Lung microvascular endothelial cell (primary cell): ENCODE measurements at places on chromosomes 3 and 15.

DNA sequence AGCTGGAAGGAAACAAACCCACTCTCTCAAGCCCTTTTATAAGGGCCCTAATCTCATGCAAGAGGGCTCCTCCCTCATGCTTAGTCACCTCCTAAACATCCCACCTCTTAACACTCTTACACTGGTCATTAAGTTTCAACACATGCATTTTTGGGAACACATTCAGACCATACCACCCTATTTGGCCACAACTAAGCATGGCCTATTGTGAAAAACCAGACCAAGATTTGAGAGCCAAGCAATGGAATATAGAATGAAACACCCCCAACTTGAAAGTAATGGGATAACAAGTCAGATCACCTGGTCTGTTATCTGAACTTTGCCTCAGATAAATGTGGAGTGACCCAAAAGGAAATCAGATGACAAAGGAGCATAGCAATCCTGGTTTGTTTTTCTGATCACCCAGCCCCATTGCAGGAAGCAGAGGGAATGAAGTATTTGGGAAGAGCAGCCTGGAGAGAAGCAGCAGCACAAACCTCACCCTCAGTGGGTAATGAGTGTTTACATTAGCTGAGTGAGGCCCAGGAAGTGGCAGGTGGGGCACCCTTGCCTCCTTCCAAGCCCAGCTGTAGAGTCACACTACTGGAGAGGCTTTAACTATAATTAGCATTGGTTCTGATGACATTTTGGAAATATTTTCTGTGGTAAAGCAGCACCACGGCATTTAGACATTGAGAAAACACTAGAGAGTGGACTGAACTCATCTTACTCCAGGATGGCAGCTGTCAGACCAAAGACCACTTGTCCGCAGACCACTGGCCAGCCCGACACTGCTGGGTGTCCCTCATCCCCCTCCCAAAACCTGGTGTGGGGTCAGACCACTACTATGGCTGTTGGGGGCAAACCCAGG is 48.8 kb upstream of the PRTG start:
- DNase-seq, result peak; percentile 71

- no peak for DNase-seq
These were observed 169.6 kb upstream of the DCBLD2 start for GRCh38 chr3:99071096-99071495.

GRCh38 chr3:16476636-16477035 is 36.9 kb downstream of the RFTN1 start:
- no peak for DNase-seq

DNA sequence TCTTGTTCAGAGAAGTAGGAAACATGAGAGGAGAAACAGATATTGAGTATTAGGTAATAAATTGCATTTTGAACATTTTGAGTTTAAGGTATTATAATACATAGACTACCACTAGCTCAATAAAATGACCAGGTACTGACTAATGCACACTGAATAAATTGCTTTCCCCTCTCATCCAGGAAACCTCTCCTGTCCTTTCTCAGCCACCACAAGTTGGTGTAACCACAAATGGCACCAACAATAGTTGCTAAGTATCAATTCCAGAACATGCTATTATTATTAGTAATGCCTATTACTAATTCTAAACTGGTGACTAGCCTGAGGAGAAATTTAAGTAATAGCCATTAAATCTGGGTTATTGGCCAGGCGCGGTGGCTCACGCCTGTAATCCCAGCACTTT is 47.3 kb upstream of the XRN1 start:
- no peak for DNase-seq

DNA sequence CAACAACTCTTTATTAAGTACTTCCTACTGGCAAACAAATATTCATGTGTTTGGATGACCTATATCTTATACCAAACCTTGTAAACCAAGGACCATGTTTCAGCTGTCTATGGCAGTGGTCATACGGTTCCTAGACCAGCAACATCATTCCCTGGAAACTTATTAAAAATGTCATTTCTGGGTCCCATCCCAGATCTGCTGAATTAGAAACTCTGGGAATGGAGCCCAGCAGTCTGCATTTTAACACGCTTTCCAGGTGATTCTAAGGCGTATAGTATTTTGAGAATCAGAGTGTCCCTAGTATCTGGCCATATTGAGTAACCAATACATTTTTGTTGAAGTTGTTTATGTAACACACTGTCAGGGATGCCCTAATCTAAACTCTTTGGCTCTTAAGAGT is 363.4 kb upstream of the LRRC3B start:
- no peak for DNase-seq

- no peak for DNase-seq
These were observed 342.9 kb upstream of the PPP2R3A start for GRCh38 chr3:135622656-135623055.

DNA sequence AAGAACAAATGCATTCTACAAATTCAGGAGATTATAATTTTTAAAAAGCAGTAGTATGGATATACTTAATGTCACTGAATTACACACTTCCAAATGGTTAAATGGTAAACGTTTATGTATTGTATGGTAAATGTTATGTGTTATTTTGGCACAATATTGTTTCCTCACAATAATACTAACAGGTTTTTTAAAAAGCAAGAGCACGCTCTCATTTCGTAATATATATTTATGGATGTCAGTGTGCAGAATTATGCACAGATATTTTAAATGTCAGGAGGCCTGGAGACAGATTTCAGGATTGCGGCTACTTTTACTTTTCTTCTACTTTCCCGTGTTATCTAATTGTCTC is 533 bp downstream of the ZNF445 start:
- no peak for DNase-seq

- no peak for DNase-seq
These were observed 18.9 kb downstream of the HOMER2 start for GRCh38 chr15:82933576-82933975.

DNA sequence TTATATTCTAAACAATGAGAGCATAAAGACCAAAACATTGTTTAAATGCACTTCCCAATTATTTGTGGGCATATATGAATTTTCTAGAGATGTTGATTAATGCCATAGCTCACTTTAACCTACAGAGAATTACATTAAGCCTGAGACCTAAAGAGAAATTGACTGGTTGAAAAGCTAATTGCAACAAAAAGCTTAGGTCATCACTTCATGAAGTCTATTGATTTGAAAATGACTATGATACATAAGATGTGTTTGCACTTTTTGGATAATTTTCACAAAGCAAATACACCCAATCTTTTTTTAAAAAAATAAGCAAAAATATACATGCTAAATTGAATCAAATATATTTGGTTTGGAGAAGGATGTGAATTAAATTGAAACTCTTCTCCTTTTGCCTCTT is 532.8 kb upstream of the GOLIM4 start:
- no peak for DNase-seq

- DNase-seq, result no peak
These were observed 22.4 kb downstream of the LRRK1 start for GRCh38 chr15:100941536-100941935.

- DNase-seq, result peak; percentile 40
These were observed 6.3 kb upstream of the GTPBP8 start for GRCh38 chr3:112984485-112984884.

DNA sequence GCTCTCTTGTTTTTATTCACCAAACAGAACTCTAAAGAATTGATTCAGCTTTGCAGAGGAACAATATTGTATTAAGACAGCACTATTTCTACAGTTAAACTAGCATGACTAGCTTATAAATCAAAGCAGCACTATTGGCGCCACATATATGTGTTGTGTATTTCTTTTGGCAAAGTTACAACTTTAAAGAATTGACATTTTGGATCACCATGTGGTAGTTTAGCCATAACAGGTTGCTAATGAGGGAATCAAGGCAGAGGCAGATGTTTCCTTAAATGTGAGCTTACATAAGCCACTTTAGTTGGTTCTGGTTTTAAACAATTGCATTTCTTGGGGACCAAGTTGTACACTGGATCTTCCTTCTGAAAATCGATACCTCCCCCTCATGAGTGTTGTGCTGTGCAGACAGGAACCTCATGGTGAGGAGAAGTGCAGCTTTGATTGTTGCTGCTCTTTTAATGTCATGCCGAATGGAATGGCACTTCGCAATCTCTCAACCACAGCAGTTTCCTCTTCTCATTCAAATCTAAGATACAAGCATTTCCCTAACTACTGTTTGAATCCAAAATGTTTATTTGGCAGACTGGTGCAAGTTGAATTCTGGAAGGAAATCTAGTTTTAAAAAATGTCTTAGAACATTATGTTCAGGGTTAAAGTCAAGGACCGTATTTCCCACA is 151.2 kb downstream of the MYRIP start:
- peak; percentile 87 for DNase-seq

DNA sequence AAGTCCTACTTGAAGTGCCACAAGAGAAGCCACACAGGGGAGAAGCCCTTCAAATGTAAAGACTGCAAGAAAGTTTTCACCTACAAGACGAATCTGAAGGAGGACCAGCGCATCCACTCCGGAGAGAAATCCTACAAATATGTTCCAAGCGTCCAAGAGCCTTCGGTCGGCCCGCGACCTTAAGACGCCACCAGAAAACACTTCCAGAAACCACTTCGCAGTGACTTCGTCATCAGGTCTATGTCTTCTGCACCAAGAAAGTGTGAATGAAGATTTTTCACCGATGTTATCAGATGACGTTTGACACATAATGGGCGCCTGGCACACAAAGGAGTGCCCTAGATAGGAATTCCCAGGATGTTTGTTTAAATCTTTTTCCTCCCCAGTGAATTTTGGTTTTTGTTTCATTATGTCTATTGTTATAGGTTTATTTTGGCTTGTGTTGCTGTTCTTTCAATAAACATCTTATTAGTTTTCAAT is 24.1 kb upstream of the ARPIN start:
- no peak for DNase-seq

GRCh38 chr15:33074212-33074611 is 120.3 kb downstream of the FMN1 start:
- DNase-seq, result no peak

GRCh38 chr3:143358793-143359491 is 239.4 kb downstream of the CHST2 start:
- DNase-seq, result peak; percentile 26

GRCh38 chr3:143328451-143328850 is 208.9 kb downstream of the CHST2 start:
- no peak for DNase-seq

- no peak for DNase-seq
These were observed 61.6 kb downstream of the TMEM44 start for GRCh38 chr3:194571491-194572142.

DNA sequence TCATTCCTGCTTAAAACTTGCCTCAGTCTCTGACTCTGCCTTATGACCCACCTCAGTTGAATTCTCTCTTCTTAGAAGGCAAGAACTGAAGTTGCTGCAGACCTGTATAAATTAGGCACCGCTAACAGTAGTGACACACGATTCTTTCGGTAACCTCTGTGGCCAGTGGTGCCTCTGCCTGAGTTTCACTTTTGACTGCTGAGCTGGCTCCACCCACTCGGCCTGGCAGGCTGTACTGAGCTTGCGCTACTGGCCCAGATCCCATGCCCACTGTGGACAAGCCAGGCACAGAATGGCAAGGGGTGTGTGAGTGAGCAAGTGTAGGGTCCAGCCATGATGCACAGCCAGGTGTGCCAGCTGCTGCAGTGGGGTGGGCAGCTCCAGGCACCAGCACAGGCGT is 19.1 kb upstream of the EIF1B start:
- DNase-seq, result no peak

DNA sequence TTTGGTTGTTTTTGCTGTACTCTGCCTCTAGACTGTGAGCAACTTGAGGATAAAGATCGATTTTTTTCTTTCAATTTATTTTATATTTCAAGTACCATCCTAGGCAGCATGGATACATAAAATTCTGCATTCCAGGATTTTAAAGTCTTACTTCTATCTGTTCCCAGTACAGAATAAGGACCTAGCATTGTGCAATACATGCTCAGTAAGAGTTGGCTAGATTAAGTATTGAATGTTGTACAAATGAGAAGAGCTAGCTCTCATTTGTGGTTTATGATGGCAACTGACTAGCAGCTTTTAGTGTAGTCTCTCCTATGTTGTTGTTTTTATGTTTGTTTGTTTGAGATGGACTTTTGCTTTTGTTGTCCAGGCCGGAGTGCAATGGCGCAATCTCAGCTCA is 222.7 kb downstream of the TP63 start:
- no peak for DNase-seq

- DNase-seq, result peak; percentile 89
These were observed 58.8 kb downstream of the CLASP2 start for GRCh38 chr3:33658991-33659848.

GRCh38 chr3:56467801-56468183 is 475 bp downstream of the ERC2 start:
- peak; percentile 16 for DNase-seq

DNA sequence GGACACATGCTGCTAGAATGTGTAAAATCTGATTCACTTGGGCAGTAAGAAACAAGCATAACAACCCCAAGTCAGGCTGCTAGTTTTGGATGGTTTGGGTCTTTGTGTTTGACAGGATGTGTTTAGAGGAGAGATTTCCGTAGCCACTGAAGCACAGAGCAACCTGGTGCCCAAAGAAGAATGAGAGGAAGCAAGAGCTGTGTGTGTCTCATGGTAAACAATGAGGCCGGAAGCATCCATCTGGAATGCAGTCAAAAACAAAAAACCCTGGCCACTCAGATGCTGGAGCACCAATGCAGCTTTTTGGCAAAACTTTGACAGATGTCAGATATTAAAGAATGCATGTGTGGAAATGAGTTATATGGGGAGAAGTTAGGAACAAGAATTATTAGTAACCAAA is 39.4 kb upstream of the SNRK start:
- DNase-seq, result peak; percentile 93

GRCh38 chr3:147408188-147409100 is 721 bp upstream of the ZIC1 start:
- DNase-seq, result no peak

GRCh38 chr15:50108461-50108860 is 10.6 kb downstream of the ATP8B4 start:
- no peak for DNase-seq

DNA sequence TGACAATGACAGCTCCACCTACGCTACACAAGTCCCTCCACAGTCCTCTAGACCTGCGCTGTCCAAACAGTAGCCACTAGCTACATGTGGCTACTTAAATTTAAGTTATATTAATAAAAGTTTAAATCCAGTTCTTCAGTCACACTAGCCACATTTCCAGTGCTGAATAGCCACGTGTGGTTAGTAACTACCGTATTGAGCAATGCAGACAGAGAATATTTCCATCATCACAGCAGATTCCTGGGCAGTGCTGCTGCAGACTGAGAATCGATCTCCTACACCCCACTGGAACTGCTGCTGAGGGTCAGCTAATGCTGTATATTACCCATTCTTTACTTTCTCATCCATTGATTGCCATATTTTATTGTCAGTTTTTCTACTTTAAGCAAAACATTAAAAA is 40.9 kb downstream of the HDC start:
- DNase-seq, result no peak

GRCh38 chr3:153144071-153144470 is 18.0 kb upstream of the RAP2B start:
- no peak for DNase-seq

GRCh38 chr3:25064681-25065080 is 363.4 kb upstream of the RARB start:
- DNase-seq, result no peak

- DNase-seq, result no peak
These were observed 319.8 kb downstream of the FHIT start for GRCh38 chr3:60931452-60931851.
